ENCODE measurements at places on chromosomes 4 and X.

DNA sequence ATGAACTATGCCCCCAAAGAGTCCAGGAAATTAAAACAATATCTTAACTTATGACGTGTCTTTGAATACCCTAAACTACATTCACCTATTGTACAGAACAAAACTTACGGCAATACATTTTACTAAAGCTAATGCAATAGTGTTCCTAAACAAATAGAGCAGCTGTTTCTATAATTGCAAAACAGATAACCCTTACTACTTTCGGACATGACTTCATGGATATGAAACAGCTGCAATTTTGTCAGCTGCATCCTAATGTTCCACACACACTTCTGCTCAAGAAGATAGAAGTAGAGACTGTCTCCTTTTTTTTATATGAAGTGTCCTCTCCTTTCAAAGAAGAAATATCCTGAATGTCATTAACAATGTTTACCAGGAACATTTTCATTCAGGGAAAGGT, 174.9 kb downstream of the ACTRT1 start:
- DNase-seq, result no peak

DNA sequence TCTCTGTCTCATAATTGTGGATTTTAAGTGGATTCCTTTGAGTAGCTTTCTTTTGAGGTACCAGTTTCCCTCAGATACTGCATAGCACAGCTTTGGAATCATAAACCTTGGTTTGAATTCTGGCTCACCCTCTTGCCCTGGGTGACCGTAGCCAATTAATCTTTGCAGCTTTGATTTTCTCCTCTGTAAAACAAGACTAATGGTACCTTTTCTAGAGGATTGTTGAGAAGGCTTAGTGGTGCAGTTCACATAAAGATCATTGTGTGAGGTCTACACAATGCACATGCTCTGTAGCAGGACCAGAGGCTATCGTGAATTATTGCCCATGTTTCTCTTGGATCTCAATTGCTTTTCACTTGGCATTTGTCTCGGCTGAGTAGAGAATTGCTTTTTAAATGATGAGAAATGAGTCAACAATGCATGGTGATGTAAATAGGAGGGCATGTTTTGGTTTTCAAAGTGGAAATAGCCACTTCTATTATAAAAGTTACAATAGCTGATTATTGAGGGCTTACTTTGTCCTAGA, 47.9 kb downstream of the TMEM131L start:
- peak; percentile 73 for DNase-seq

GRCh38 chrX:17009856-17010625, 63.6 kb downstream of the REPS2 start:
- DNase-seq, result no peak

GRCh38 chr4:158681629-158682028, 9.5 kb downstream of the ETFDH start:
- DNase-seq, result no peak

DNA sequence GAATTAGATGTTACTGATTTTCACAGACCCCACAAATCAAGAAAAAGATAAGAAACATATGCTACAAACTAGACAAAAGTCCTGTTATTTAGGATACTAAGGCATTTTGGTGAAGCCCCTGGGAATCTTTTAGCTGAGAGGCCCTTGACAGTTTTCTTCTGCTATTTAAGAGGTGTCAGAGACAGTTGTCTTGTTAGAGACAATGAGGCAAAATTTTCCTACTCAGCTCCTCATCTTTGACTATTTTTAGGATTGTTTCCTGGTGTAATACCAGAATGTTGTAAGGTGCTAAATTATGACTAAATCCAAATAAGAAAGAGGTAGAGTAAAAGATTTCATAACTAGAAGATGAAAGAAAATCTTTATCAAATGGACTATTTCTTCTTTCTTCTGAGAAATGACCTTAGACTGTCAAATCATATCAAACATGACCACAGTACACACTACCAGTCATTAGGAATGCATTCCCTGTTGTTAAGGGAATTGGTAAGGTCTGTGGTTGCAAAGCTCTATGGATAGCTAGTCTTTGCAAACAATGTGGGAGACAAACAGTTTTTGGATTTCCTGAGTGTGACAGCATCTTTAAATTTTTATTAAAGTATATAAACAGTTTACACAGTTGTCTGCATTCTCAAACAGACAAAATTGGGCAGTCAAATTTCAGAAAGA, 926.1 kb downstream of the ADGRL3 start:
- no peak for DNase-seq

- DNase-seq, result no peak
These were observed 549.5 kb upstream of the SMIM31 start for GRCh38 chr4:164204434-164204833.

GRCh38 chr4:86586160-86586572, 7.9 kb upstream of the PTPN13 start:
- no peak for DNase-seq

GRCh38 chr4:154123897-154124296, 335.0 kb upstream of the SFRP2 start:
- DNase-seq, result no peak

- no peak for DNase-seq
These were observed 84.5 kb downstream of the WFS1 start for GRCh38 chr4:6354119-6354518.

GRCh38 chr4:177131736-177132135, 177.9 kb upstream of the NEIL3 start:
- no peak for DNase-seq

GRCh38 chr4:113697429-113697828, 64.1 kb downstream of the CAMK2D start:
- no peak for DNase-seq

GRCh38 chr4:3464349-3464905, 1.3 kb downstream of the DOK7 start:
- DNase-seq, result no peak

DNA sequence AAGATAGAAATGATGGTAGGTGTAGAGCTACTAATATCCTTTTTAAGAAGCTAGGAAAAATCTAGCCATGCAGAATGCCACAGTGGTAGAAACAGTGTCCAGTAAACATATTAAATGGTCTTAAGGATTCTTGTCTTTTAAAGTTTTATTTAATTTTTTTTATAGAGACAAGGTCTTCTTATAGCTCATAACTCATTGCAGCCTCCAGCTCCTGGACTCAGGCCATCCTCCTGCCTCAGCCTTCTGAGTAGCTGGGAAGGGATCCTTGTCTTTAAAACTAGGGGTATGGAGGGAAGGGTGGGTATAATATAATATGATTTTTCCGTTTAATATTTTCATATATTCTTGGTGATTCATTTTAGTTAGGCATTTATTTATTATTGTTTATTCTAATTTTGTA, 3.8 kb downstream of the TMEM165 start:
- DNase-seq, result no peak

DNA sequence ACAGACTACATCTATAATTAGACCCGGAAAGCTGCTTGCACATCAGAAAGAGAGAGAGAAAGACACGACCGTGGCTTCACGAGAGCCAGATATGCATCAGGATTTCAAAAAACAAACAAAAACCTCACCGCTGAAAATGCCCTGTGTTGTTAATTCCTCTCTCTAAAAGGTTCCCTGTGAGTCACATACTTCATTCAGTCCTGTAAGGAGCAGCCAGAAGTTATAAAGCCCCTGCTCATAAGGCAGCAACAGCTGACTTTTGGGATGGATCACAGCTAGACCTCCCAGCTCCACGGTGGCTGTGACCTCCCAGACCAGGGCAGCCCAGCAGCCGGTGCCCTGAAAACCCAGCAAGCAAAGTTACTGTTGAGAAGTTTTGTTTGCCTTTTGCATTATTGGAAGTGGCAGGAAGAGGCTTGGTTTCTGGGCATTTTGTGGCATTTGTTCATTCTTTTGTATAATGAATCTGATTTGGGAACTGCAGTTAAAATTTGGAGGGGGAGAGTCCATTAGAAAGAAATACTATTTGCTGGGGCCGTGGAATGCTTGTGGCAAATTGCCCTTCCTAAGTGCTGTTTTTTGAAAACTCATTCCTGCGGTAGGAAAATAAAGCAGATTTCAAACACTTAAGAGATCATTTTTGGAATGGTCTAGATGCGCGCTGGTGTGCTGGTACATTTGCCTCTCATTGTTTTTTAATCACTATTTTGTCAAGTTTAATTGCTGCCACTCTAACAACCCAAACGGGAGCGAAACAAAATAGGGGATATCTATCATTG, 520.4 kb downstream of the BCOR start:
- no peak for DNase-seq

DNA sequence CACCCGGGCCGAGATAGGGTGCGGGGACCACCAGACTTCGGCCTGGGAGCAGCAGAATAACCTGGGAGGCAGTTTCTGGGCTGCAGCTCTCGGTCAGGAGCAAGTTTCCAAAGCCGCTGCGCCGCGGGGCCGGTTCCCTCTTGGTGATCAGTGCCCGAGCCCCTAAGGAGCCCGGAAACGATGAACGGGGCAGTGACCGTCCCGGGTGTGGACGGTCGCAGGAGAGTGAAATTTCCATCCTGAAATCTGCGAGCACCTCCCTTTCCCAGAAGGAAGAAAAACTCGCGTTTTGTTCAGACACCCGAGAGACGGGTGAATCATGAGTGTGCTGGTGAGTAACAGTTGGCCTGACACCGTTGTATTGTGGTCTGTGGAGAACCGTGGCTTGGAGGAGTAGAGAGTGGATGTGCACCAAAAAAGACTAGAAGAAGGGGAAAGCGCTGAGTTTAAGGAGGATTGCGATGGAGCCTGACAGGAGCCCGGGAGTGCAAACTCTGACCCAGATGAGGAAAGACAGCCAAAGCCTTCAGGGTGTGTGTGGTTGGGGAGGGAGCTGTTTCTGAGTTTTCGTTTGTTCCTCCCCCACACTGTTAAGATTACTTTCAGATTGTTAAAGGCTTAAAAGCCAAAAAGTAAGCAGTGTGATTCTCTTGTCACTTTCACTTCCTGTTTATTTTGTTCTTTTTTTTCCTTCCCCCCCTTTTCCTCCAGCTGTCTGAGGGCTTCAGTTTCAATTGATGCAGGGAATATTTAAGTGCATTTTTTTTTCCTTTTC, 828 bp downstream of the MCUB start:
- DNase-seq, result peak; percentile 72

DNA sequence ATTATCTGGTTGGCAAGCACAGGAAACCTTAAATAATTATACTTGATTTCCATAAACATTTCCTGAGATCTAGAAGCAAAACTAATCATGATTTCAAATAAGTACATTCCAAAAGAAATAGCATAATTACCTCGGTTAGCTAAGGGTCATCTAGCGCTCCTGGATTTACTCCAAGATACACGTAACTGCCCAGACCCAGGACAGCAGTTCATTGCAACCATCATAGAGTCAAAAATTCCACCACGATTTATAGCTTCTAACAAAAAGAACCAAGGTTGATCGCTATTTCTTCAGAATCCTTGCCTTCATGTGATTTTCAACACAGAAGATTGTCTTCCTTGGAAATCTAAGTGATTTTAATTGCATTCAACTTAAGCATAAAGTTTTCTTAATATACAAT, 1235.5 kb upstream of the TENM3 start:
- no peak for DNase-seq

- DNase-seq, result no peak
These were observed 32.0 kb upstream of the COL25A1 start for GRCh38 chr4:109334129-109335105.
